ENCODE measurements at places on chromosomes 2 and 18.

GRCh38 chr2:36489281-36489680 lies 108.7 kb downstream of the FEZ2 start:
- no peak for DNase-seq

GRCh38 chr18:7764405-7764804 lies 197.3 kb downstream of the PTPRM start:
- no peak for DNase-seq

DNA sequence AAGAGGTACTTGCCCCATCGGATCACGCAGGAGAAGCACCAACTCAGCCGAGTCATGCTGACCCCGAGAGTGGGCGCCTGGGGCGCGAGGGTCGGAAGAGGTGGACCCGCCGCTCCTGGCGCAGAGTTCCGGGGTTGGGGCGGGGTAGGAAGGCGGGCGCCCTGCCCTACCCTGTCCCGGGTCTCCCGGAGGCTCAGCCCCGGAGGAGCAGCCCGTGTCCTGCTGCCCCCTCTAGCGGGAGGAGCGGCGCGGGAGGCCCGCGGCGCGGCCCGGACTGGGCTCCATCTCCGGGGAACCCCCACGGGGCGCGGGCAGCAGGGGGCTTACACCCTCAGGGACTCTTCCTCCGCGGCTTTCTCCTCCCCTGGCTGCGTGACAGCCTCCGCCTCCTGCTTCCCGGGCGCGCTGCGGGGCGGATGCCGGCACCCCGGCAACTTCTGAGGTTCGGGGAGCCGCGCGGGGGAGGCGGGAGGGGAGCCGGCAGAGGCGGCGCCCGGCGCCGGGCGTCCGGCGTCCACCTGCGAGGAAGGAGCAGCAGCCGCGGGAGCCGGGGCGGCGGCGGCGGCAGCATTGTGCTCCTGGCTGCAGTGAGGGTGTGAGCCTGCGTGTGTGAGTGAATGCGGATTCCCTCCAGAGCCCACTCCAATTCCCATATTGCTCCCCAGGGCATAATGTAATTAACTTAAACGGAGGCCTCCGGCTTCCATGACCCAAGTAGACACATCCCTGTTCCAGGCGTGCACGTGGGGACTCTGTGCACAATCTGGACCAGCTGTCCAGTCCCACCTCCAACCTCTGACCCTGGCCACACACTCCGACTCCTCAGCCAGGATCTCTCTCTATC lies 7.6 kb upstream of the TNS1 start:
- DNase-seq, result no peak

- no peak for DNase-seq
These were observed 47.8 kb downstream of the PHLPP1 start for GRCh38 chr18:62763101-62763521.

DNA sequence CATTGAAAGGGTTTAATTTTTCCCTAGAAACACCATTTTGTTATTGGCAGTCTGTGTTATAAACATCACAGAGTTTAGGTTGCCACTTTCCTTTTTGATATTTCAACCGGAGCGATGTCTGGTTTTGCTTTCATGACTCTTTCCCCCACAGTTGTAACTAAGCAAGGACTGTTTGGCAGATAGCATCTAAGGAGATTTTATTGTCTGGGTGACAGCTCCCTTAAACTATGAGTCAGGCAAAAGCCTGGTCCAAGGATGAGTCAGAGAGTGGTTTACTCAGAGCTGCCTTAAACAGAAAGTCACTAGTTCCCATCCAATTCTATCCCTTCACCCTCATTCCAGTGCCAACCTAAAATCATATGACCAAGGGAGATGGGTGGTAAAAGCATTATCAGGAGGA lies 341.6 kb upstream of the VWC2L start:
- peak; percentile 0 for DNase-seq

GRCh38 chr2:196592911-196593881 lies 46.3 kb upstream of the CCDC150 start:
- peak; percentile 69 for DNase-seq

DNA sequence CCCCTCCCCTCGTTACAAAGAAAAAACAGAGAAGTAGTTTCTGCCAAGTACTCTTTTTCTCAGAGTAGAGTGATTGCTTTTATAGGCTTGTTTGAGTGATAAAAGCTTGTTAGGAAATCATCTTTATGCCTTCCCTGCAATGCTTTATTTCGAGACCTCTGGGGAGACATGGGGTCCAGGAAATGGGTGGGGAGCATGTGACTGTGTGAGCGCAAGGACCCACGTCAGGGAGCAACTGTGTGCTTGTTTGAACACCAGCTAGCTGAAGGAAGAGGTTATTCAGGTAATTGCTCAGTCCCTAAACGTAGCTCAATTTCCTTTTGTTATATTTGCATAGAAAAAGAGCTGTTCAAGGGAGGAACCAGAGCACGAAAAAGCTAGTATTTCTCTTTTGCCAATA lies 187.3 kb downstream of the FAM210A start:
- no peak for DNase-seq

DNA sequence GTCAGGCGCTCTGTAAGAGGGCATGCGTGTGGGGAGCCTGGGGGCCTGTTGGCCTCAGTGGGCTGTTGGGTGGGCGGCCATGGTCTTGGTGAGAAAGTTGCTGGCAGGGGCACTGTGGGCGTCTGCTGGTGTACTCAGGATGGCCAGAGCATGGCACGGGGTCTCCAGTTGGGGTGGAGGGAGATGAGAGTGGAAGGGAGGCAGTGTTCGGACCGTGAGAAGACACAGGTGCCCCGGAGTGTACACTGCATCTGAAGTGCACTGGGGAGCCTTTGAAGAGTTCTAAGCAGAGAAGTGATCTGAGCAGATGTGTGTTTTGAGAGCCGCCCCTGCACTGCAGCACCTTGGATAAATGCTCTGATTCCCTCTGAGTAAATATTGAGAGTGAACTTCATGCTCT lies 150.8 kb downstream of the LDLRAD4 start:
- DNase-seq, result no peak

GRCh38 chr2:10374362-10374943 lies 71.7 kb downstream of the HPCAL1 start:
- no peak for DNase-seq

GRCh38 chr18:845152-845819 lies 33.2 kb upstream of the YES1 start:
- DNase-seq, result no peak

DNA sequence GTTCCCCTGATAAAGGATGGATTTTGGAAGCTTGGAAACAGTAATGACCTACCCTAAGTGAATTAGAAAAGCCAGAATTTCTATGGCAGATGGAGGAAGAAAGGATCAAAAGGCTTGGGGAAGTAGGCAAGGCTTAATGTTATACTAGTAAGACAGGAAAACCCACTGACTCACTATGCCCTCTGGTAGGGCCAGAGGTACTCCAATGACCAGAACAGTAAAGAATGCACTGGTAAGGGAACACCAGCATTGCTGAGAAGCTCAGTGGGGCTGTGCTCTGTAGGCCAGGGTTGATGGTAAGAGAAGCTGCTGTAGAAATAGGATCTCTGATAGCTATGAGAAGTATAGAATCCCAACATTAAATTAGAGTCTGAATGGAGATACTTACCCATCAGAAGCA lies 126.4 kb downstream of the GFPT1 start:
- DNase-seq, result no peak

DNA sequence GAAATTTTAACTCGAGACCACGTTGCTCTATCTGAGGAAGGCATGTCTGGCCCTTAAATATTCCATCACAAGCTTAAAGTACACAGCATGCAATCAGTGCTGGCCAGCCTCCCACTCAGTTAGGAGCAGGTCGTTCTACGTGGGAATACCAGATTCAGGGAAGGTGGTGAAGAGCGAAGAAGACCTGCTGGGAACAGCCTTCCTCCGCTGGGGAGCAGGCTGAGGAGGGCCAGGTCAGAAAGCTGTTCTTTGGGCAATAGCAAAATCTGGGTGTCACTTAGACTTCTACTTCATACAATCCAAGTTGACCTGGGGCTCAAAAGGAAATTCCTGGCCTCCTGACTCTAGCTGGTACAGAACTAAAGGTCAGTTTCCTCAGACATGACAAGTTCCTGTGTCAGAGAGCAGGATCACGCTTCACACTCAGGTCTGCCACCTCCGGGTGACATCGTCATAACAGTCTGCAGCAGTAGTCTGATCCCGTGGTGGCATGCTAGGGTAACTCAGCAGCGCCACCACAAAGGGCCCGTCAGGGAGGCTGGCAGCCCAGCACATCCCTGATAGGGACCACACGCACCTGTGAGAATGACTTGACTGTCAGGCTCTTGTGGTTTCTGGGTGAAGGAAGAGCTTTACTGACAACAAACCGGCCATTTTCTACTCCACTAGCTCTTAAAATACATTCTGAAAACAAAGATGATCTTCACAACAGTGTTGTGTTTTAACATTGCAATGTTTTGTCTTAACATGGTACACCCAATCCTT lies 35.2 kb upstream of the NAPG start:
- DNase-seq, result no peak

GRCh38 chr2:233088972-233089345 lies 28.8 kb downstream of the INPP5D start:
- no peak for DNase-seq

DNA sequence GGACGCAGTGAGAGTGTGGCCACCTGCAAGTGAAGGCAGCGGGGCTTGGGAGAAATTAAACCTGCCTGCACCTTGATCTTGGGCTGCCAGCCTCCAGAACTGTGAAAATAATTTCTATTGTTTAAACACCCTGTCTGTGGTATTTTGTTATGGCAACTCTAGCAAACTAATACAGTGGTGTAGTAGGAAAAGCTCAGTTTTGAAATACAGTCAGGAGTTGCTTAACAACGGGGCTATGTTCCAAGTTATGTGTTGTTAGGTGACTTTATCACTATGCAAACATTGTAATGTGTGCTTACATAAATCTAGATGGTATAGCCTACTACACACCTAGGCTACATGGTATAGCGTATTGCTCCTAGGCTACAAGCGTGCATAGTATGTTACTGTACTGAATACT lies 93.4 kb upstream of the FN1 start:
- DNase-seq, result no peak

DNA sequence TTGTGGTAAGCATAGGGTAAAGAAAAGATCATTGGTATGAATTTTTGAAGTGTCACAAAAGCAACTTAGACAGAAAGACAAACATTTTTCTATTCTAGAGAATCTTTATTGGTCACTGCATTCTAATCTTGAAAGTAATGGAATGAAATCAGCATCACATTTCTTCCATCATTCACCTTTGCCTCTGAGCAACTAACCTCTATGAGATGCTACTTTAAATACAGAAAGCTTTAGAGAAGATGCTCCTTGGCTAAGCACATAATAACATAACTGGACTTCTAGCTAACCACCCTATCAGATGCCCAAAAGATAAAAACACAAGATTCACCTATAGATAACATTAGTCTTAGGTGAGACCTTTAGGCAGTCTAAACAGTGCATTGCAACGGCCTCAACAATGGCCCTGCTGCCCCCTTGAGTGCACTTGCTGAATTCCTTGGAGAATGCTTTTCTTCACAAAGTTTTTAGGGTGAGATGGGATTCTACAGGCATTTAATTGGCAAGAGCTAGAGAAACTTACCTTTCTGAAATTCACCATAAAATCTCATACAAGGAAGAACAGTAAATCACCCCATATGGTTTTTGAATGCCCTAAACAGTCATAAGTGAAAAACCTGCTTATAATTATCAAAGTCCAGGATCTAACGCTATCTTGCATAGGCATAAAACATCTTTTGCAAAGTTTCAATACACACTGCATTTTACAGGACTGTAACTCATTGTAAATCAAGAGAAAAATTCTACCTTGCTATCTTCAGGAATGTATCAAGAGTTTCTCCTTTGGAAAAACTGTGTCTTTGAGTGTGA lies 791.3 kb upstream of the CHAC2 start:
- no peak for DNase-seq

GRCh38 chr18:35331367-35332087 lies 12.7 kb downstream of the ZNF24 start:
- DNase-seq, result no peak

- no peak for DNase-seq
These were observed 115.1 kb downstream of the ANKRD44 start for GRCh38 chr2:197195518-197195917.

GRCh38 chr2:189287982-189288521 lies 108.5 kb upstream of the COL5A2 start:
- DNase-seq, result no peak

- DNase-seq, result no peak
These were observed 297.5 kb upstream of the CRIM1 start for GRCh38 chr2:36058076-36058475.

GRCh38 chr2:191656792-191657191 lies 21.1 kb upstream of the NABP1 start:
- no peak for DNase-seq

DNA sequence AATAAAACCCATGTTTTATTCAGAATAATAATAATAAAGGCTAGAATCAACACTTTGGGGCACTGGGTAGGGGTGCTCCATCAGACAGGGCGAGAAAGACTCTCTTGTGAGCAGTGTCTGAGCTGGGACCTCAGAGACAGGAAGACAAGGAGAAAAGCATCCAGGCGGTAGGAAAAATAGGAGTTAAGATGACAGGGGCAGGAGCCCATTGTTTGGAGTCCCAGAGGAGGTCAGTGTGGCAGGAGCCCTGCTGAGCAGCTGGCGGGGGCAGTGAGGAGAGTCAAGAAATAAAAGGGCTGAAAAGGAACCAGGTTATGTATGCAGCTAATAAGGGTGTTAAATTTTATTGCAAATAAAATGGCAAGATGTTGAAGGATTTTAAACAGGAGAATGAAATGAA lies 457.4 kb downstream of the FBXO15 start:
- DNase-seq, result no peak

- no peak for DNase-seq
These were observed 244.6 kb upstream of the HNRNPA3 start for GRCh38 chr2:176967911-176968450.

GRCh38 chr2:40516604-40517003 lies 64.7 kb upstream of the SLC8A1 start:
- no peak for DNase-seq

- DNase-seq, result no peak
These were observed 66.0 kb upstream of the HAAO start for GRCh38 chr2:42858140-42859005.

- no peak for DNase-seq
These were observed 1.4 kb downstream of the MBP start for GRCh38 chr18:77131100-77131651.

GRCh38 chr2:223759569-223760430 lies 77.6 kb downstream of the AP1S3 start:
- no peak for DNase-seq

DNA sequence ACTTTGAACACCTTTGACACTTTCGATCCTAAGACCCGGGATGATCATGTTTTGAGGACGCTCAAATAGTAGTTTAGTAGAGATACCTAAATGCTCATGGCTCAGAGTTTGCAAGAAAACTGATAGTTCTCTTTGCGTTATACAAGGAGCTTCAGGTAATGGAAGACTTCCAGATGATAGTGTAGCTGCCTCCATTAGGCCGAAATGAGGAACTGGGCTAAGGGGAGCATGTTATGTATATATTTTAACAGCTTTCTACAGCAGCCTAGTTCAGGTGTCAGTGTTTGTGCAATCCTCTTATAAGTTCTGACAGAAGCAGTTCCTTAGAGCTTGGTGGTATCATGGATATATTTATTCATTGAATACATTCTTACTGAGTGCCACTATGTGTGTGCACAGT lies 126.7 kb upstream of the EPC2 start:
- DNase-seq, result no peak
